ENCODE measurements at places on chromosomes 1 and 21.
A peak's percentile ranks its signal among the peaks of the same experiment; 100 is the strongest.

DNA sequence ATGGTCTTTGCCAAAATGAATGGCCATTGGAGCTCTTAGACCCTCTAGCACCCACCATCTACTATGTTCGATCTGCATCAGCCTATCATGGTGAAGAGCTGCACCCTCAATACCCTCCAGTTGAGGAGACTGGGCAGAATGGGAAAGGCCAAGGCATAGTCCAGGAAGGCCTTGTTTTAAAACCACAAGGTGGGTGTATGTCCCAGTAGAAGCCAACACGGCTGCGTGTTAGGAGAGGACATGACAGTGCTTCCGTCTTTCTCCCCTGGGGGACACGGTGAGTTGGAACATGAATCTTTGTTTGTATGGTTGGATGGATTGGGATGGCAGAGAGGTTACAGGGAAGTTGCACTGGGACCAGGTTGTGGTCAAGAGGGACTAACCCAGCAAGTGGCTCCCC, 18.6 kb upstream of the SH3D21 start:
- no peak for DNase-seq

GRCh38 chr1:20640183-20640597, 6.9 kb downstream of the PINK1 start:
- DNase-seq, result peak; percentile 39

DNA sequence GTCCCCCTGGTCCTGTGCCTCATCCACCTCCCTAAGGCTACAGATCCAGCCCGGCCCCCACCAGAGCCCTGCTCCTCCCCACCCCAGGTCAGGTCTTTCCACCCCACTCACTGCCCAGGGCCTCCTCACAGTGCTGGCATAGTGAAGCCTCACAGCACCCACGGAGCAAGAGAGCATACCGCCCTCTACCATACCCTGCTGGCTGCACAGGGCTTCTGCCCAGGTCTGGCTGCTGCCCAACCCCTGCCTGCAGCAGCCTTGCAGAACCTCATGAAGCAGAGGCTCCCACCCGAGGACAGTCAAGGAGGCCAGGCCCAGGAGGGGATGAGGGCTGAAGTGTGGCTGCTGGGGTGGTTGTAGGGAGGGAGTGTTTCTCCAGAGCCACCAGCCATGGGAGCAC, 19.7 kb upstream of the ARF1 start:
- no peak for DNase-seq

DNA sequence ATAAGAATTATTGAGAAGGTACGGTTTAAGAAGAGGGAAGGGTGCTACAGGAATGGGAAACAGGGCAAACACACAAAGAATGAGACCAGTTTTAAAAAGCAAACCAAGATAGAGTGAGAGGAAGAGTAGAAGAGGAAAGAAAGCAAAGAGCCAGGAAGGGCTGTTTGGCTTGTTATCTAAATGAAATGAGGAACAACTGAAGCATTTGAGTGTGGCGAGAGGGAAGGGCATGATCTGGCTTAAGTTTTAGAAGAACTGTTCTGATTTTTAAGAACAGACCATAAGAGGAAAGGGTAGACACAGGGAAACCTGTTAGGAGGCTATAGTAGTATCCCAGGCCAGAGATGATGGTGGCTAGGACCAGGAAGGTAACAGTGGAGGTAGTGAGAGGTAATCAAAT, 73.8 kb downstream of the TUT4 start:
- DNase-seq, result no peak

- no peak for DNase-seq
Measured at GRCh38 chr21:37771181-37771580, 145.1 kb downstream of the KCNJ6 start.

GRCh38 chr1:234408757-234409156, 35.5 kb downstream of the COA6 start:
- no peak for DNase-seq

Data from HepG2 (cell line).